COR-L47 (cell line): ENCODE measurements at places on chromosomes 5 and 9.

- no peak for DNase-seq
Measured at GRCh38 chr5:73777192-73777591, 151.2 kb downstream of the ARHGEF28 start.

DNA sequence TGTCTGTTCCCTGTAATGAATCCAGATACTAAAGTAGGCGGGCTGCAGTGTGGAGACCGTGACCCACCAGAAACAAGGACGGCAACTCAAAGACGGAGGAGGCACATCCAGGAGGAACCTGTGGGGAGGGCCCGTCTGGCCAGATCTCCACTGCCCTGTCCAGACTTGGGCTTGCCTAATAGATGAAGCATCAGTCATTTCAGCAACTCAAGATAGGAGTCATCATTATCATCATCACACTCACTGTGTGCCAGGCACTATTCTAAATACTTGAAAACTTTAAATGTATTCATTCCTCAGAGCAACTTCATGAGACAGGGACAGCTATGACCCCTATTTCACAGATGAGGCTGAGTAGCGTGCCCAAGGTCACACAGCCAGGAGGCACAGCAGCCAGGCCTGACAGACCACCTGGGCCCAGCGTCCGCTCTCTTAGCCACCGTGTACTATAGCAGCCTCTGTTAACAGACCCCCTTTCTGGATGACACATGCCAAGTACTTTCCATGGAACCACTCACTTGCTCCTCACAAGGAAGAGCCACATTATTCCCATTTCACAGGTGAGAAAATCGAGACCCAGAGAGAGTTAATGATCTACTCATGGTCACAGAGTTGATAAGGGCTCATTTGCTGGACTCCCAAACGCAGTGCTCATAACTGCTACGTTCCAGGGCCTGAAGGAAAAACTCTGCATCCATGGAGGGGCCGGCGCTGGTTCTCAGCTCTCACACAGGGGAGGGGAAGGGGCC is 4.9 kb upstream of the IL4 start:
- no peak for DNase-seq

DNA sequence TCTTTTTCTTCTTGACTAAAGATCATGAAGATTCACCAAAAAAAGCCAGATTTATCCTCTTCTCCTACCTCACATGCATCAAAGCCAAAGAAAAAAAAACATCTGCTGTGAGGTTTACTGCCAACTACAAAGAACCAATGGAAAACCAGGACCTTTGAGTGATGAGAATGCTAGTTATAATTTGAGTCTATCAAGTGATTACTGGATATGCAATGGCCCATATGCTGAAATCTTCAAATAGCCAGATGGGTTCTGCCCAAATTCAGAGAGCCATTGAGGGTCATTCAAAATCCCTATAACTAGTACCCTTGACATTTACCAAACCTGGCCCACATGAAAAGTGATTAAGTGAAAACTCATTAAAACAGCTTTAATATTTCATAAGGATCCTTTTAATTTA is 78.4 kb upstream of the ACO1 start:
- no peak for DNase-seq

GRCh38 chr5:139895647-139896046 is 100.0 kb downstream of the PSD2 start:
- no peak for DNase-seq

GRCh38 chr5:142837081-142837725 is 67.0 kb downstream of the ARHGAP26 start:
- no peak for DNase-seq

- DNase-seq = no peak
Measured at GRCh38 chr5:10730043-10730351, 31.0 kb downstream of the DAP start.

DNA sequence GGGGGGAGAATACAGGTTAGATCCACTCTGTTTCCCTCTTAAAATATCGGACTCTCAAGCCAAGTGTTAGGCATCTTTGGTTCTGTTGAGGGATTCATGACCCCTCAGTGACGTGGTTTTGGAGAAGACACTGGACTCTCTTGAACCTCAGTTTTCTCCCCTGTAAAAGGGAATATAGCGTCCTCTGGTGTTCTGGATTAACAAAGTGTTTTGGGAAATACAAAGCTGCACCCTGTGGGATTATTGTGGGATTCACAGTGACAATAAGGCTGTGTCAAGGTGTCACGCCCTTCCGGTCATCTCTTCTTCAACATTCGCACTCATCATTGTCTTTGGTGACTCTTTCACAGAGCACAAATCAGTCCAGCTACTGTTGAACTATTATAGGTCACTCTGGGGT is 139.0 kb downstream of the IRX1 start:
- DNase-seq = no peak

GRCh38 chr5:154729613-154730012 is 25.6 kb upstream of the LARP1 start:
- no peak for DNase-seq

DNA sequence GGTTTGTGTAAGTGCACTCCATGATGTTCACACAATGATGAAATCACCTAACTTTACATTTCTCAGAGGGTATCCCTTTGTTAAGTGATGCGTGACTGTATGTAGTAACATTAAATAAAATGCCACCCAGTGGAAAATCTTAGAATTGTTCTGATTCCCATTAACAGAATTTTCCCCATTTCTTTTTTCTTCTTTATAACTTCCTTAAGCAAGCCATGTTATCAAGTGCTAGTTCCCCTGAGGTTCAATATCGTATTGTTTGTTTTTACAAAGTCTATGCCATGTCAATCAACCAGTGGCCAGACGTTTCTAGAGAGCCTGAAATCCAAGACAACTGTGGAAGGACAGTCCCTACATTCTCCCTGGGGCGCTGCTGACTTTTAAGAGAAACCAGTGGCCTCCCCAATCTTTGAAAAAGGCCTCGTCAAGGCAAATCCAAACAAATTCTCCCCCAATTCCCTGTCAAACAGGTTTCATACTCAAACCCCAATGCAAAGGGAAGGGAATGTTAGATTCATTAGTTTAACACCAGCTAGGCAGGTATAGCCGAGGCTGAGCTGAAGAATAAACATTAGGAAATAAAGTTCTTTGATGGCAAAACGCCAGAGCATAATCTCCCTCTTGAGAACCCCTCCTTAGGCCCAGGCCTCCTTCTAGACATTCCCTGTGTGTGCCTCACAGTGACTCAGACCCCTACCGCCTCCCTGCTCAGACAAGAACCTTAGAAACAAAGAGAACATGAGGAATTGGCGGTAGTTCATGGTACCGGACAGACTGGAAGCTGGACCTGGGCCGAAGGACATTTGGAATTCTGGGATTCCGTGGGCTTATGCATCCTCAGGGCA is 198.7 kb downstream of the GNA14 start:
- DNase-seq = peak; percentile 6

DNA sequence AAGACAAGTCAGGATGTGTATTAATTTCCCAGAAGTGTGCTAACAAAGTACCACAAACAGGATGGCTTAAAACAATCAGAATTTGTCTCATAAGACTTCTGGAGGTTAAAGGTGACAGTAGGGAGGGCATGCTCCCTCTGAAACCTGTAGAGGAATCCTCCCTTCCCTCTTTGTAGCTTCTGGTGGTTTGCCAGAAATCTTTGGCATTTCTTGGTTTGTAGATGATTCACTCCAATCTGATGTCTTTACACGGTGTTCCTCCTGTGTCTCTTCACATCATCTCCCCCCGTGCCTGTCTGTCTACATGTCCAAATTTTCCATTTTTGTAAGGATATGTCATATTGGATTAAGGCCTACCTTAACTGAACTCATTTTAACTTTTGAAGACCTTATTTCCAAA is 471.5 kb downstream of the ZNF608 start:
- DNase-seq = no peak

- DNase-seq = no peak
Measured at GRCh38 chr5:144206141-144206540, 35.5 kb downstream of the KCTD16 start.

- DNase-seq = no peak
Measured at GRCh38 chr9:75455444-75455921, 367.2 kb downstream of the OSTF1 start.

DNA sequence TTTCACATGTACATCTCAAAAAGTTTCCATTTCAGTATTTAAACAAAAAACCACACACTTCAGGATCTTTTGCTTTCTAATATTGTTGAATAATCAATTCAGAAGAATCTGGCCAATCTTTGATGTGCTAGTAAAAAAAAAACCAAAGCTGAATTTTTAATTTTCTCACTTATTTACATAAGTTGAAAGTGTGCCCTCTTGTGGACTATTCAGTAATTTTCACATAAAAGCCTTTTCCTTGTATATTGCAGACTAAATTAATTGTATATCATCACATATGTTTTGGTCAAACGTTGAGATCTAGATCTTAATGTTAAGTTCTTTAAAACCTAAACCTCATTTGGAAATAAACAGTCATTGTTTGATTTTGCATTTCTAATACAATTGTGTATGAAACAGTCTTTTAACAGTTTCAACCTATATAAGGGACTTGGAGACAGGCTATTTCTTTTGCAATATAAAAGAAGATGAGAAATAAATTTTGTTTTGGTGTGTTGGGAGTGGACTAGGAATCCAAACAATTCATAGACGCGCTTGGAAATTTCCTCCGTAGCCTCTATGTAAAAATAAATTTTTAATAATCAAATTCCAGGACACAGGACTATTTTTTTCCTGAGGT is 68.1 kb downstream of the NIPBL start:
- DNase-seq = peak; percentile 41

- no peak for DNase-seq
Measured at GRCh38 chr5:156314416-156314815, 12.5 kb upstream of the SGCD start.

GRCh38 chr5:129724222-129724621 is 23.7 kb upstream of the MINAR2 start:
- no peak for DNase-seq

GRCh38 chr5:80399526-80400239 is 8.2 kb upstream of the ZFYVE16 start:
- no peak for DNase-seq

GRCh38 chr9:38026840-38027527 is 42.0 kb downstream of the SHB start:
- DNase-seq = peak; percentile 32

GRCh38 chr9:111902391-111903139 is 6.0 kb downstream of the UGCG start:
- no peak for DNase-seq

GRCh38 chr9:3497401-3497800 is 28.4 kb downstream of the RFX3 start:
- DNase-seq = no peak

DNA sequence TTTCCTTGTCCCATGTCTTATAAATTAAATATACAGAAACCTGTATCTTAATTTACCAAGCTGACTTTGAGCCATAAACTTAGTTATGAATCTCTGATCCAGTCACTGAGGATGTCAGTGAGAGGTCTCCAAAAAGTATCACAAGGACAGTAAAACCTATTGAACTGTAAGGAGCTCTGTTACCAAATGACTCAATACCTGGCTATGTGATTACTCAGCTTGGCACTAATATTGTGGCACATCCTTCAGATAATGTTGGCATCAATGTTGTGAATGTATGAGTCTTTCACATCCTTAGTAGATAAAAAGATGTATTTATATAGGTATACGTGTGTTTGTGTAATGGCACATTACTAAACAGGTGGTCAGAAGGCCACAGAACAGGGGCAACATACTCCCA is 18.0 kb upstream of the CAPSL start:
- no peak for DNase-seq

DNA sequence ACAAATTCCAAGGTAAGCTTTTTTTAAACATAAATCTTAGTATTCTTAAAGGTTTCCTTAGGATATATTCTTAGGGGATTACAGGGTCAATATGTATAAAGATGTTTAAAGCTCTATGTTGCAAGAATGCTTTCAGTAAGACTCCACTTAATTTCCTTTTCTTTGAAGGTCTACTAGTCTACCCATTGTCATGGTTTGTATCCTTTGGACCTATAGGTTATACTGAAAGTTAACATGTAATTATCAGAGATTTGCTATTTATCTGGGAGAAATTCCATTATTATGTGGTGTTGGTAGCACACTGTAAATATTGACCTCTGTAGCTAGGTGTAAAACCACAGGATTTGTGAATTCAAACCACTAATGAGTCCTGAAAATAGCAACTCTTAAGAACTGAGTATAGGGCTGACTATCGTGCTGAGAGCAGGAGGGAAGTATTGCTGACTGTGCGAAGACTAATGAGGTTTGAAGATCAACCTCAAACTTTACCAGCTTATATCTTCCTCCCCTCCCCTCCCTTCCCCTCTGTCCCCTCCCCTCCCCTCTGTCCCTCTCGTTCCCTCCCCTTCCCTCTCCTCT is 85.6 kb downstream of the GADD45G start:
- no peak for DNase-seq
